ENCODE measurements at places on chromosomes 12 and 14.

DNA sequence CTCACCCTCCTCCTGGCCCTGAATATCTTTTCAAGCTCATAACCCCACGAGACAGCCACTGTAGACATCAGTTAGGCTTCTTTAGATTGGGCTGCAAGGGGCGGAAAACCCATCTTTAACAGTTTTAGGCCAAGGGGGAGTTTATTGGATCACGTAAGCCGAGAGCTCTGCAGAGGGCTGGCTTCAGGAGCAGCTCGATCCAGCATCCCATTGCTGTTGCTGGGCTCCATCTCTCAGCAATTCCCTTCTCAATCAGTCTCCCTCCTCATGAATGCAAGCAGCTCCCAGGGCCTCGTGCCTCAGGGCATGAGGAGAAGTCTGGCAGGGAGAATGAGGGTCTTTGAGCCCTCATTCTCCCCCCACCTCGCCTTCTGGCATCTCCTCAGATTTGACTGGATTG, 59.4 kb downstream of the ADGRD1 start:
- DNase-seq = no peak

GRCh38 chr14:105861985-105862465, 335.6 kb downstream of the TMEM121 start:
- DNase-seq = peak; percentile 86

DNA sequence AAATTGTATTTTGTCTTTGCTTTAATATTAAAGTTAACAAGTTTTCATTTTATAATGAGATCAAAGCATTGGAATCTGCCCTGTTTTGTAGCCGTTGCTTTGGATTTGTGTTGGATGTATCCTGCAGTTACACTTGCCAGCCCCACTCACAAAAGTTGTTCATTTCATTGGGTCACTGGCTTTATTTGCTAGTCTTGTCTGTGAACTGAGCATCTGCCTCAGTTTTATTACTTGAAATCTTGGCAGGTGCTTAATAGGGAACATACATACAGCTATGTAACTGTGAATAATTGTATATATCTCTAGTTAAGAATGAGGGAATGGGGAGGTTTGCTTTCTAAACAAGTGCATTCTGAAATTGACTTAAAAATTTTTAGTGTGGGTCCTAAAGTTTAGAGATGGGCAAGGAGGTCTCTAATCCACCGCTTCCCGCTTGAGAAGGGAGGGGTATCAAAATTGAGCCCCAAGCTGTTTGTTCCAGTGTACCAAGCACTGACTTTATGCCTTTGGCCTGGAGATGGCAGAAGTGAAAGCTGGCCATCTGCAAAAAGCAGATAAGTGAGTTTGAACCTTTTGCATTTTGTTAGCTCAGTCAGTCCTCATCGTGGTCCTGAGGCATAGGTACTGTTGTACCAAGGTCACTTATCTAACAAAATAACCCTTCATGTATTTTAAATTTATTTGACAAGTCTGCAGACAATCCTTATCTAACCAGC, 9.3 kb downstream of the EIF5 start:
- DNase-seq = no peak

GRCh38 chr14:33834466-33835260, 116.2 kb downstream of the EGLN3 start:
- DNase-seq = no peak

DNA sequence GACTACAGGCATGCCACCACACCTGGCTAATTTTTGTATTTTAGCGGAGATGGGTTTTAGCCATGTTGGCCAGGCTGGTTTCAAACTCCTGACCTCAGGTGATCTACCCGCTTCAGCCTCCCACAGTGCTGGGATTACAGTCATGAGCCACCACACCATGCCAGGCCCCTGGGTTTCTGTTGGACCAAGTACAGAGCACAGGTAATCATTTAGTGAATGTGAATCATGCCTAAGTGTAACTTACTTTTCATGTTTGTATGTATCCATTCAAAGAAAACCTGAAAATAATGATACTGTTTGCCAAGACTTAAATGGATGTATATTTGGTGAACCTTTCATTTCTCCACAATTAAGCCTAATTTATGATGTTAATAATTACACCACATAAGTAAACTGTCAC, 65.9 kb downstream of the FGD6 start:
- no peak for DNase-seq

DNA sequence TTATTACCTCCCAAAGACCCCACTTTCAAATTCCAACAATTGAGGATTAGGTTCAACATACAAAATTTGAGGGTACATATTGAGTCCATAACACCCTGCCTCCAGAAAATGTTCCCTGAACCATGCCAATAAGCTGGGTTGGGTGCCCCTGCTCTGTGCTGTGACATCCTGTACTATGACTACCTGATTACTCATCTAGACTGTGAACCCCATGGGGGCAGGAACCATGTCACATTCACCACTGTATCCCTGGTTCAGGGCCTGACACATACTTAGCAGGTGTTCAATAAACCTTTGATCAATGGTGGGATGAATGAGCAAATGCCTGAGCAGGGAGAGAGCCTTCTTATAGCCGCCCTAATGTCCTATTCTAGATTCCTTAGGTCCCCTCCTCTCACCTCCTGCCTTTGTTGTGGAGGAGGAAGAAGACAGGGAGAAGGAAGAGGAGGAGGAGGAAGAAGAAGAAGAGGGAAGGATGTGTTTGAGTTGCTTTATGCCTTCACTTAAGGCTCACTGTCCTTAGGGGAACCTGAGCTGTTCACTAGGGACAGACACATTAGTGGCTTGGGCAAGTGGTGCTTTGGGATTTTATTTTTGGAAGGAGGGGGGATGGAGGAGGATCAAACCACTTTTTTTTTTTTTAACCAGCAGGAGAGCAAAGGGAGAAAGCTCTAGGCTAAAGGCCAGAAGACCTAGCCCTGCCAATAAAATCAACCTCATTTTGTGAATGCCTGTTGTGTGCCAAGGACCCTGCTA, 21.3 kb downstream of the GPR68 start:
- no peak for DNase-seq

- DNase-seq = no peak
Observed at GRCh38 chr14:52318826-52319645, 4.9 kb downstream of the PTGER2 start.

- no peak for DNase-seq
Observed at GRCh38 chr12:90303771-90304170, 595.1 kb upstream of the ATP2B1 start.

DNA sequence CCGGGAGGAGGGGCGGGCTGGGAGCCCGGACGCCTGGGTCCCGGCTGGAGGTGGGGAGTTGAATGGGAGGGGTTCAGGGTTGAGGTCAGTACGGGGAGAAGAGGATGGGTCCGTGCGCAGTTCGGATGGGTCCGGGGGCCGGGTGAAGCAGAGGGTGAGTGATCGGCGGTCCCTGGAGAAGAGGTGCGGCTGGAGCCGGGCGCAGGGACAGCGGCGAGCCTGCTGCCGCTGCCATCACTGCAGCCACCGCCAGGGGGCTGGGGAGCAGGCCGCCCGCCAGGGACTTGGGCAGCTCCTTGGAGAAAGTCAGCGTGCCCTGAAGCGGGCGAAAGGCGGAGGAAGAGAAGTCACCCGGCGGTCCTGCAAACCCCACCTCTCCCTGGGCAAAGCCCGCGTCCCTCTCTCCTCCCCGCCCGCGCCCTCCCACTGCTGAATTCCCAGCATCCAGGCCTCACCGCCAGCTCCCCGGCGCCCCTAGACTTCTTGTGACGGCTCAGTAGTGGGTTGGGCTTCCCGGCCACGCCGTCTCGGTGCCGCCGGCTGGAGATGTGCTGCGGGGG, 6.0 kb upstream of the GPR84 start:
- DNase-seq = no peak

GRCh38 chr12:65758401-65758800, 65.9 kb upstream of the HMGA2 start:
- DNase-seq = no peak

- peak; percentile 67 for DNase-seq
Observed at GRCh38 chr14:68285421-68286179, 466.0 kb downstream of the RAD51B start.

DNA sequence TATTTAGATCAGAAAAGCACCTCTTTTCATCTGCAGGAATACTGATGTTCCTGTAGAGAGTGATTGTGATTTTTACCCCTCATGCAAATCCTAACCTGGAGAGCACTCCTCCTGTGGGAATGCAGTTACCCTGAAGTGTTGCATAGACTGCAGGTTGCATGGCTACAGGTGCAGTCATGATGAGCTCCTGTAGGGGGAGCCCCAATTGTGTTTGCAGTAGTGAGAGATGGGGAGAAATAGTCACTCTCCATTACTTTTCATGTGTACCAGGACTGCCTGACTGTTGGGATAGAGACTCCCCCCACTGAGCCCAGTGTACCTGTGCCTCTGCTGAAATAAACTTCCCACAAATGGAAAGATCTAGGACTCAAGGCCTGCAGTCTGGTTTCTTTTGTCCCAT, 1086.5 kb downstream of the SLC6A15 start:
- DNase-seq = peak; percentile 37

DNA sequence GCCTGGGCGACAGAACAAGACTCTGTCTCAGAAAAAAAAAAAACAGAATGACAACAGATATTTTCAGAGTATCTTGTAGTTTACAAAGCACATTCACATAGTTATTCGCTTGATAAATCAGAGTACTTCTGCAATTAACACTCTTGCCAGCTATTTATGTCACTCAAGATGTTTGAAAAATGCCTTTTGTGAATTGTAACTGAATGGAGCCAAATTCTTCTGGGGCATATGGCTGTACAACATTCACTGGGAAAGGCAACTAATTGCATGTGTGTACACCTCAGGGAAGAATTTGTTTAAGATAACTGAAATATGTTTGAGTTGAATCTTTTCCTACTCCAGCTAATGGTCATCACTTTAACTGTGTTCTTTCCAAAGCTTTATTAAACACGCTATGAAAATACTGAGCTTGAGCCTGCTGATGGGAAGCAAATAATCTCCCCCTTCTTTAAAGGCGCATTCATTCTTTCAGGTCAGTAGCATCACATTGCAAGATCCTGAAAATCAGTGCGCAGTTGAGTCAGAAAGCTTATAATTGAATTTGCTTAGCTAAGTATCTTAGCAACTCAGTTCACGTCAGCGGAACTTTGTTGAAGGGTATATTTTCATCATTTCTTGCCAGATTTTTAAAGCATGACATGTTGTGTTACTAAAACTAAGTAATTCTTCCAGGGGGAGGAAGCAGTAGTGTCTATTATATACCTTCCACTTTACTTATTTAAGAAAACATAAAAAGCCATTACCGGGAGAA, 66.6 kb downstream of the SINHCAF start:
- no peak for DNase-seq

DNA sequence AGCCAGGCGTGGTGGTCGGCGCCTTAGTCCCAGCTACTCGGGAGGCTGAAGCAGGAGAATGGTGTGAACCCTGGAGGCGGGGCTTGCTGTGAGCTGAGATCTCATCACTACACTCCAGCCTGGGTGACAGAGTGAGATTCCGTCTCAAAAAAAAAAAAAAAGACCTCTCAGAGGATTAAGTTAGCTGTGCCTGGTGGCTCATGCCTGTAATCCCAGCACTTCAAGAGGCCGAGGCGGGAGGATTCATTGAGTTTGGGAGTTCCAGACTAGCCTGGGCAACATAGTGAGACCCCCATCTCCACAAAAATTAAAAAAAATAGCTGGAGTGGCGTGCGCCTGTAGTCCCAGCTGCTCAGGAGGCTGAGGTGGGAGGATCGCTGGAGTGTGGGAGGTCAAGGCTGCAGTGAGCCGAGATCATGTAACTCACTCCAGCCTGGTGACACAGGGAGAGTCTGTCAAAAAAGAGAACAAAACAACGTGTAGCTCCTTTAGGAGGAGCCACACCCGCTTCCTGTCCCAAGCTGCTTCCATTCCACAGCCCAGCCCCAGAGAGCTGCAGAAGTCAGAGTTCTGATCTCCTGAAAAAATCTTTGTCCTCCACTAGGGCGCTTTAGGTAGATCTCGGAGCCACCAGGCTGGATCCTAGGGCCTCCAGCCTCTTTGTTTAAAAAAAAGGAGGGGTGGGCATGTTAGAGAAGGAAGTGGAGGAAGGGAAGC, 11.5 kb upstream of the ULK1 start:
- DNase-seq = no peak

DNA sequence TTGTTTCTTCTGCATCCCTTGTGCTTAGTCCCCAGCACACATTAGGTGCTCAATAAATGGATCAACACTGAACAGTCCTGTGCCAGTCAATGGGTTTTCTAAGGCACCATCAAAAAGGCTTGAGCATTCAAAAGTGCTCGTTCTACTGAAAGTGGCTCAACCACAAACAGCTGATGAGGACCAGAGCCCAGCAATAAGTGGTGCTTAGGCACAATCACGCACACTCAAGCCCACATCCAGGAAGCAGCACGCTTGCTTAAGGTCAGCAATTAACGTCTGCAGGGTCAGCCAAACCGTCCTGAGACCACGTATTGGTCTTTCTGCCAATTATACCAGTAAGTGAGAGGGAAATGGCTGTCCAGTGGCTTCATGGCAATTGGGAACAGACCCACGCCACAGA, 56.5 kb downstream of the PRIMA1 start:
- no peak for DNase-seq

DNA sequence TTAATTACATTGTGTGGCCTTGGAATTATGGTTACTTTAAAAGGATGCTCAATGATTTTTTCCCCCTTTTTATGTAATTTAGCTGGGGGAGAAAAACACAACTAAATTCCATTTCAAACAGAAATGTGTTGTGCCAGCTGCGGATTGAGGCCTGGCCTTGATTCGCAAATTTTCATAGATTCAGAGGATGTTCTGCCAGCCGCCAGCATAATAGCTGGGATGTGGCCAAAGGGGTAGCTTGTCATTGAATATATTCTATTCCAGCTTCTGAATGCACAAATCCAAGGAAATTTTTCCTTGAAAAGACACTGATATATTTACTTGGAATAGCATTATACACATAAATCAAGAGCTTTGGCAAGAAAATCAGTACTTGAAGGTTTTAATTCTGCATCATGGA, 43.7 kb downstream of the TRHDE start:
- no peak for DNase-seq

- DNase-seq = no peak
Observed at GRCh38 chr12:65747338-65747737, 76.9 kb upstream of the HMGA2 start.

- DNase-seq = peak; percentile 85
Observed at GRCh38 chr14:89430391-89431236, 13.6 kb upstream of the FOXN3 start.

DNA sequence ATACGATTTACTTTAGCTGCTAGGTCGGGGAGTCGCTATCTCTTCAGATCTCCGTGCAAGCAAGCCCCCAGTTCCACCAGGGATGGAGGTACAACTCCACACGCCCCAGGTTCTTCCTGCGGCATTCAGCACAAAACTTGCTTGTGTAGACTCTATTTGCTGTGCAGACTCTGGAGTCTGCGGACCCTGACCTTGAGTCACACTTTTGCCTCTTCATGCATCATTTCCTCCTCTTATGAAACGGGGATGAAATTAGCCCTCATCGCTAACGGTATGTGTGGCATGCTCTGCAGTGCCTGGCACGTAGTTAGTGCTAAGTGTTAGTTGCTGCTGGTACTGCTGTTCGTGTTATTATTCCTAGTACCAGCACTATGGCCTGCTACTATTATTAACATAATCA, 84.4 kb downstream of the TMEM132D start:
- no peak for DNase-seq

- DNase-seq = no peak
Observed at GRCh38 chr14:33642691-33643244, 308.1 kb downstream of the EGLN3 start.

- DNase-seq = no peak
Observed at GRCh38 chr12:98618952-98619351, 25.5 kb downstream of the SLC25A3 start.

Measured in activated CD4-positive, alpha-beta T cell treated with anti-CD3 and anti-CD28 coated beads, Interleukin-2, Interleukin-4, amounts not matched to agents 100 ng/mL and 50 ng/mL, durations not matched to agents 16 hours and 8 hours (primary cell).